ENCODE measurements at places on chromosomes 3 and 15. TPM values are rescaled to one million over a fixed set of nuclear protein-coding genes. Genes with fewer than 3 reads are reported as not detected.

The FBXL22 gene
- 16.0 TPM for total RNA-seq

The ARHGEF26 gene
- 13.3 TPM for total RNA-seq

The SOX2 gene
- total RNA-seq = 0.22 TPM

The GPD1L gene
- total RNA-seq = 41.3 TPM

The NR1I2 gene
- 0.27 TPM for total RNA-seq

The CP gene
- total RNA-seq = 1.1 TPM

The FSTL1 gene
- 934 TPM for total RNA-seq

The FYCO1 gene
- 18.6 TPM for total RNA-seq

The IMPG2 gene
- total RNA-seq = 1.3 TPM

The HTR3C gene
- not detected for total RNA-seq

The SLC28A1 gene
- total RNA-seq = 0.35 TPM

The ZNF445 gene
- 12.7 TPM for total RNA-seq

The GPR27 gene
- total RNA-seq = 1.5 TPM

Data from muscle of leg (tissue), 16 donors.